ENCODE measurements at places on chromosomes 2 and 18.

DNA sequence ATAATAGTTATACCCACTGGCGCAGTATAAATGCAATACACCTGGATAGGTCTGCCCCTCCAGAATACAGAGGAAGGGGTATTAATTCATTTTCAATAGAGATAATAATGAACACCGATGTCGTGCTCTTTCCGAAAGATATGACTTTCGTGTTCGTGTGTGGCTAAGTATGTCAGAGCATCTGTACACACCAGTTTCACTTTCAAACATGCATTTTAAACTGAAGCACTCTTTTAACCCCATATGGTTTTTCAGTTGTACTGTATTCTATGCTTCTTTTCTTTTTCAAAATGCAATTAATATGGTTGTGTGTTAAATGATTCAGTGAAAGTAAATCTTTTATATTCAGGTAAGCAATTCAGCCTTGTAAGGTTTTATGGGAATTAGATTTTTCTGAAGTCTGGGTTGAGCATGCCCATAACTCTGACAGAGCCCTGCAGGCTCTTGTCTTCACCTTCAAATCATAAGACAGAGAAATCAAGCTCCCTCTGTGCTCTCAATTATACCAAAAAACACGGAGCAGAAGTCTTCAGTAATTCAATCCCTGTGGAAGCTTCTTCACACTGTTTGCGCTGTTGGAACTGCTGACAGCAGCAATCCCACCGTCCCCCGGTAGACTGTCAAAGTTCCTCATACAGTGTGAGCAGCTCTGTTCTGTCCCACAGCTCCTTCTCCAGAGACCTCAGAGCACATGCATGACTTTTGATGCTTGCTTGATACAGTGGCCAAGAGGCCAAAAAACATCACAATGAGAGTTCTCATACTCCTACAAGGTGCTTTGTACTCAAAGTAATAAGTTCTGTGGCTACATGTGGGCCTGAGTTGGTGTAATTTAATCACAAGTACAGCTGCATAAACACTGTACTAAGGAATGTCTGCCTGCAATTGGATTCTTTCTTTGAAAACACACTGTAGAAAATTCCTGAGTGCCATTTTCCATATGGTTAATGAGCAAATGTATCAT lies 186.8 kb downstream of the ZNF521 start:
- DNase-seq: peak; percentile 45

DNA sequence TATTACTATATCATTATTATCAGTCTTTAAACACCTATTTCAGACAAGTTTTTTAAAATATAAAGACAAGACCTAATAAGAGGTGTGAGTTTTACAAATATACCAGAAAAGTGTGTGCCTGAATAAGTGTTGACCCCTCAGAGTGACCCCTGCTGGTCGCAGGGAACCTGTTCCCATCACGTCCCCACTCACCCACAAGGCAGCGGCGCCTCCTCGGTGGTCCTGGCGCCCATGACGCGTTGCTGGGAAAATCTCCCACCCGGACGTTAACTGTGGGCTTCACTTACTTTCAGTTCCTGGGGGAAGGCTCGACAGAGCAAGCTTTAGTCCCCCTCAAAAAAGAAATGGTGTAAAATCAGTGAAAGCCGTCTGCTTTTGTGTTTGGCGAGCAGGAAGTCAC lies 93.5 kb downstream of the TMEM18 start:
- DNase-seq: no peak

DNA sequence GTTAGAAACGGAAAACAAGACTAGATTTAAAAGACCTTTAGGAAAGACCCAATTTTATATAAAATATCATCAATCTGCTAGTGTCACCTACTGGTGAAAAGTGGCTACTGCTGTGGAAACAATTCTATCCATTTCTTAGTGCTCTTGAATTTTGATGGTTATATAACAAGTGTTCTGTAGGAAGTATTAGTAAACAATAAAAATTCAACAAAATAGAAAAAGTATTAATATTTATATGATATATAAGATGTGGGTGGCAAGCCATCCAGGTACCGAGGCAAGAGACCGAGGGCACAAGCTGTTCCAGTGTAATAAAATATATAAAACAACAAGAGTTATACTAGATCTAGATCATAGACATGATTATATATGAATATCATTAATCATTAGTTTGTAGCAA lies 6.2 kb upstream of the TMEM87B start:
- peak; percentile 45 for DNase-seq

GRCh38 chr2:84919885-84920580 lies 14.6 kb downstream of the TMSB10 start:
- peak; percentile 86 for DNase-seq

DNA sequence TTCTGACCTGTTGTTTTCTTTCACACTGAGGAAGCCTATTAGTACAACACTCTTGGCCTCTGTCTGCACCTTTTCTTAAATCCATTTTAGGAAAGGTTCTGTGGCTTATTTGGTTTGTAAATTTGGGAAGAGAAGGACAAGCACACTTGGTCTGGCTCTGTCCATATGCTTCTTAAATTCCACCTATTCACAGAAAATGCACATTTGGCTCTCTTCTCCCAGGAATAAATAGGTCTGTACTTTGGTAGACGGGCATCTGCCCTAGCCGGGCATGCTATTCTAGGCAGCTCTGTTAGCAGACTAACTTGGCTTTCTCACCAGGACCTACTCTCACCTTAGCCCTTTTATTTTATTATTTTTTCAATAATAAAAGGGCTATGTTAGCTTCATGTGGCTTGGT lies 1211.8 kb upstream of the SLC39A10 start:
- no peak for DNase-seq

DNA sequence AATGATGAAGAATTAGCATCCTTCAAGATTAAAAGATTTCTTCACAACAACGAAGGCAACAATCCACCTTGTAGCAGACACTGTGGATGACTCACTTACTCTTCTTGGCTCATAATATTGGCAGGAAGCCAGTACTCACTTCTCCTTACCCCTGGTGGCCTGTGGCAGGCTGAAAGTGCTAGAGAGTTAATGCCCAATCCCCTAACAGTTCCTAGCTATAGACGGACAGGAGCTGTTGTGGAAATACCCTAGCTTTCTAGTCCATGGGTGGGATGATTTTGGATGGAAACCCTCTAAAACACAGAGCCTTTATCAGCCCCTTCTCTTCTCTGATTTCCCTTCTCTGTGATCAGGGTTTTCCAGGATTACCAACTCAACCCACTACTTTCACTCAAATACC lies 128.6 kb upstream of the NYAP2 start:
- DNase-seq: peak; percentile 34

- no peak for DNase-seq
Measured at GRCh38 chr2:235936493-235936892, 231.7 kb downstream of the GBX2 start.
